ENCODE measurements at places on chromosomes 16 and 17.
A peak's percentile ranks its signal among the peaks of the same experiment; 100 is the strongest.

- DNase-seq = no peak
These were observed 77.9 kb upstream of the LGALS9 start for GRCh38 chr17:27553019-27553511.

GRCh38 chr16:721765-722540 is 1.0 kb downstream of the ANTKMT start:
- no peak for DNase-seq

DNA sequence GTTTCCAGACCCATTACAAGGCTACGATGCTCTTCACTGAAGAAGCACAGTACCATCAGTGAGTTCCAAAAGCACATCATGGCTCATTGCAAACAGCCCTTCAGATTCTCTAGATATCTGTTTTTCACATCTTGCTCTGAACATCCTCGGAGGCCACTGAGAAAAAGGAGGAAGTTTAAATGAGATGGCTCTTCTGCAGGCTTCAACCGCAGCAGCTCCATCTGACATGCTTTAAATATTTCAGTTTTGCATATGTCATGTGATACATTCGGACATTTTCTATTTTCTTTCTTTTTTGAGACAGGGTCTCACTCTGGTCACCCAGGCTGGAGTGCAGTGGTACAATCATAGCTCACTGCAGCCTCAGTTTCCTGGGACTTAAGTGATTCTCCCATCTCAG is 396.8 kb downstream of the NPIPA8 start:
- no peak for DNase-seq

- no peak for DNase-seq
These were observed 149.0 kb upstream of the GOT2 start for GRCh38 chr16:58883131-58883530.

- no peak for DNase-seq
These were observed 1.1 kb upstream of the KIFC3 start for GRCh38 chr16:57803134-57803990.

DNA sequence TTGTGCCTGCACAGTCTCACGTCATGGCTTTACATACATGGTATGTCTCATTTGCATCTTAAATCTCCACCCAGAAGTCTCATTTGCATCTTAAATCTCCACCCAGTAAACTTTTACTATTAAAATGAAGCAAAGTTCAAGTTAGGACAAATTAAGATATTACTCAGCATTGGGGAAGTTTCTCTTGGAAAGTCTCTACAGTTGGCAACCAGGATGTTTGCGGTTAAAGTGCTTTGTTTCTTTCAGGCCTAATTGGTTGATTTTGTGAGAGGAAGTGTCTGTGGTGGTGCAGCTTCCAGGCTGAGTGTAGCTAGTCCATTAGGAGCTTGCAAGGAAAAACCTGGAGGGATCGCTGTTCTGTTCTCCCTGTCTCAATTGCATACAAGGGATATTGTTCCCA is 1373.3 kb upstream of the GOT2 start:
- no peak for DNase-seq

DNA sequence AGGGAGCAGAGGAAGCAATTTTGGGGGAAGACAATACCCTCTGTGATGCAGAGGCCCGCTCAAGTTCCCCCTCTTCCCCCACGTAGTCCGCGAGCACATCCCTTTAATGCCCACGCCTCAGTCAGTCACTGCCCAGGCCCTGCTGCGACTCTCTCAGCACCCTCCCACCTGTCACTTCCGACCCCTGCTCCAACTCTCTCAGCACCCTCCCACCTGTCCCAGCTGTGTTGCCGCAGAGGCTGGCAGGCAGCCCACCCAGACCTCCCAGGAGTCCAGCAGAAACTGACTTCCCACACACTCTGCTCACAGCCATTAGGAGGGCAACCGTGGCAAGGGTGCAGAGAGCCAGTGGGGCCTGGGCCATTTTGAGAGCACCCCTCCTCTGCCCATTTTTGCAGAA is 92.7 kb downstream of the WSCD1 start:
- no peak for DNase-seq

DNA sequence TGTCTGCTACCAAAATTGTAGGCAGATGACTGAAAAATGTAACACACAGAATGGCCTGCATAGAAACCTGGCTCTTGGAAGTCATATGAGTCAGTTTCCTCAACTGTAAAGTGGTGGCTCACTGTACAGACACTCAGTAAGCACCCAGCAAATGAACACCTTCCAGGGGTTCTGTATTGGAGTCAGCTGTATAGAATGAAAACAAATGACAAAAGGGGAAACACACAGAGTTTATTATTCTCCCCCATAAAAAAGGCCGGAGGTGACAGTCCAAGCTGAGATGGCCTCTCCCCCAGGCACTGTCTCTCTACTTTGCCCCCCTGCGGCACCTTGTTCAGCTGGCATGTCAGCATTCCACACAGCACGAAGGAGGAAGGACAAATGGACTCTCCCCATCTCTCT is 6.2 kb upstream of the MEOX1 start:
- DNase-seq = no peak

- no peak for DNase-seq
These were observed 273.0 kb upstream of the IRX5 start for GRCh38 chr16:54657709-54658102.

DNA sequence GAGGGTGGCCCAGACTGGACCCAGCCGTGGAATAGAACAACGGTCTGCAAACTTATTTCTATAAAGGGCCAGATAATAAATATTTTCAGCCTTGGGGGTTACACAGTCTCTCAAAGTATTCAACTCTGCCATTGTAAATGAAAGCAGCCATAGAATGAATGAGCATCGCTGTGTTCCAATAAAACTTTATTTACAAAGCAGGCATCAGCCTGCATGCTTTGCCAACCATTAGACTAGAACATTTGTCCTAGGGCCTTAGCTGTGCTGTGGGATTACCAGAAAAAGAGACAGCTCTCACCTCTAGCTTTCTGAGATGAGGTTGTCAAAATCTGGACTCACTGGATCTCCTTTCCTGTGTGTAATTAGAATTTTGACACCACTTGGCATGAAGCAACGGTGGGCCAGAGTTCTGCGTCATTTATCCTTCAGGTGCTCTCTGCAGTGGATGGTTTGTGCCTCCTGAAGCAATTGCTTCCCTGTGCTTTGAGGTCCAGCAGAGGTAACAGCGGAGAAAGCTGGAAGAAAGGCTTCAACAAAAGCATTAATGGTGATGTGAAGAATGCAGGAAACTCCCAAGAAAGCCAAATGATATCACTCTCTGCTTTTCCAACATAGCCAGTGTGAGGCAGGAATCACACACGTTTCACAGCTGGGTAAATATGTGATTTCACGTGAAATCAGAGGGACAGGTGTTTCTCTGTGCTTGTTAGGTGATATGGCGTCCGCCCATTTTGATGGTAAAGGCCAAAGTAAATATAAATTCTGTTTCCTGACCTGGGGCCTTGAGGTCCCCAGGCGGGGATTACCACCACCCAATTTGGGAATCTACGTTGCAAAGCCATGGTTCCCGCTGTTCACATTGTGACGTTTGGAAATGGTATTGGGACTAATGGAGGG is 148.4 kb downstream of the PITPNC1 start:
- DNase-seq = peak; percentile 84

- no peak for DNase-seq
These were observed 87.5 kb downstream of the AMFR start for GRCh38 chr16:56337858-56338325.

- DNase-seq = no peak
These were observed 290.4 kb downstream of the TOX3 start for GRCh38 chr16:52256310-52257078.

DNA sequence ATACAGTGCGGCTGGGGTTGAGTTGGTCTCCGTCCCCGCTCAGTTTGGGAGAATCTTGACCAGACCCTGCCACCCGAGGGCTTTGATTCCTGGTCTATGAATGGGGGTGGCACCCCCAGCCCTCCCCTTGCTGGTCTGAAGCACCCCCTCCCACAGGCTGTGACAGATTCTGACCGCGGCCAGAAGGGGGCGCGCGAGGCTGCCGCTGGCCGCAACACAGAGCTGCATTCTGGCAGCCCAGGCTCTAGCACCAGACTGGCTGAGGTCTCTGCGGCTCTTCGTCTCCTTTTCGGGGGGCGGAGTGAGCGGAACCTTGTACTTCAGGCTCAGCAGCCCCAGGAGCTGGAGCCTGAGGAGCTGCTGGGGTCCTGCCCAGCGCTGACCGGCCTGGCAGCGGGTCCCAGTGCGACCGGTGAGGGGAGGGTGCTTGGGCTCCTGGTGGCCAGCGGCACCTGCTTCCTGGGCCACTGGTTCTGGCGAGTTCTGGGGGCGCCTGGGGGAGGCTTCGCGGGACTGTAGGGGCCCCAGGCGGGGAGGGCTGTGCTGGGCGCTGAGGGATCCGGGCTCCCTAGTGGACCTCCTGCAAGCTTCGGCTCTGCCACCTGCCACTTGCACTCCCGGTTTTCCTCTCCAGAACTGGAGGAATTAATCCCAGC is 1011.6 kb downstream of the KCNJ18 start:
- no peak for DNase-seq

DNA sequence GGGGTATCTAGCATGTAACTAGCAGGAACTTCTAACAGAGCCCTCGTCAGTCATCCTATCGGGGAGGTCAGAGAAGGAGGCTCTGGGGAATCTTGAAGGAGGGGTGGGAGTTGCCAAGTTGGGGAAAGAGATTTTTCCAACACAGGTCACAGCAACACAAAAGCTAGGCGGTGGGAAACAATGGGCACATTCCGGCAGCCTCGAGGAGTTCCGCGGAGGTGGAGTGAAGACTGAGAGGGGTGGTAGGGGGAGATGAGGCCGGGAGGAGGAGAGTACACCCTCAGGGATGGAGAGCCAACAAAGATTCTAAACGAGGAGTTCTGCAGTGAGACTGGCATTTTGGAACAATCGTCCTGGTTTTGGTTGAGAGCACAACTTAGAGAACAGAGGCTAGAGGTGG is 13.5 kb upstream of the CALB2 start:
- no peak for DNase-seq

- no peak for DNase-seq
These were observed 3.3 kb upstream of the FBXL20 start for GRCh38 chr17:39404542-39405378.

DNA sequence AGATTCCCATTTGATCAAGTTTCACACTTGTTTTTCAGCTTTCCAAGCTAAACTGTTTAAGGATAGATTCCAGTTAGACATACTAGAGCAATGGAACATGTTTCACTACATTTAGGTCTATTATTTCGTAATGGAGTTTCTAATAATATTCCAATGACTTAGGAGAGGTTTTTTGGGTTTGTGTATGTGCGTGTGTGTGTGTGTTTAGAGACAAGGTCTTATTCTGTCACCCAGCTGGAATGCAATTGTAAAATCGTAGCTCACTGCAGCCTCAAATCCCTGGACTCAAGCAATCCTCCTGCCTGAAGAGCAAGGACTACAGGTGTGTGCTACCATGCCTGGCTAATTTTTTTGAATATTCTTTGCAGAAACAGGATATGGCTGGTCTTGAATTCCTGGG is 426.3 kb downstream of the ZFHX3 start:
- no peak for DNase-seq

DNA sequence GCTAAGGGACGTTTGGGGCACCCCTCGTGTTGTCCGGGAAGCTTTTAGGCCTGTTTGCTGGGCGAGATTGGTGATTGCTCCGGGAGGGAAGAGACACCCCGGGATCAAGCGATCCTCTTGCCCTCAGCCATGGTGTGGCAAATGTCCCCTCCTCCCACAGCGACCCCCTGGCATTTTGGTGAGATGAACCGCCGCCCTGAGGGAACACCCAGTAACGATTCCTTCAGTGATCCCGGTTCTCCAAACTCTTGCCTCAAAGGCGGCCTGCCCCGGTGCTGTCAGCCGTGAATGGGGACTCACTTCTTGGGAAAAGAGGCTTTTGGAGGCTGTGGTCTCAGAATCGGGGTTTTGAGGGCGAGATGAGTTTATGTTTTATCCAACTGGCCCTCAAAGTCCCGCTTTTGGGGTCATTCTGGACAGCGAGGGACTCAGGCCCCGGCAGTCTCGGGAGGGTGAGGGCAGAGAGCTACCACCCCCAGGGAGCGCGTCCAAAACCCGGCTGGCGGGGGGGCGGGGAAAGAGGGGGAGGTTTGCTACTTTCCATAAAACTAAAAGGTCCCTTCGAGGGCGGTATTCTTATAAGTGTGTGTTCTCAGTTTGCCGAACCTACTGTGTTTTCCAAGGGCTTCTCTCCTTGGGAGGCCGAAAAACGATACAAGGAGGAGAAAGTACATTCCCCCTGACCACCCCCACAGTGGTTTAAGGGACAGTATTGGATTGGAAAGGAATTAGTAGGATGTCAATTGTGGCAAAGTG is 232.7 kb downstream of the MRTFB start:
- DNase-seq = no peak

- no peak for DNase-seq
These were observed 303.8 kb downstream of the SEC14L1 start for GRCh38 chr17:77444628-77444983.

DNA sequence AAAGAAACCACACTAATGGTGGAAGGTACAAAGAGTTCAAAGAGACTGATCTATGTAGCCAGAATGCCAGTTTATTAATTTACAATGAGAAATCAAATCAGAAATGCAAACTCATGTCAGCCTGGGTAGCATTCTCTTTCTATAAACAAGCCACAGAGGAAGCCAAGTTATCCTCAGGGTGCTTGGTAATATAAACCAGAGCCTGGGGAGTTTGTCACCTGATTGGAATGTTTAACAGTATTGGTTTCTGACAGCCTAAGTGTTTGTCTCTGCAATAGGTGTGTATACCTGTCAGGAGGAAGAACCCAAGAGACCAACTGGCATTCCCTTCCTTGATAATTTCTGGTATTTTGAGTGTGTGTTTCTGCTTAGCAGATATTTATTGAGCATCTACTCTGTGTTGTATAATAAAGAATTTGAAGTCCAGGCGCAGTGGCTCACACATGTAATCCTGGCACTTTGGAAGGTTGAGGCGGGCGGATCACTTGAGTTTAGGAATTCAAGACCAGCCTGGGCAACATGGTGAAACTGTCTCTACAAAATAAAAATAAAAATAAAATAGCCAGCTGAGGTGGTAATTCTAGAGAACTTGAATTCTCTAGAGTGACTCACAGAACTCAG is 3.1 kb upstream of the C17orf58 start:
- DNase-seq = no peak

GRCh38 chr17:2853283-2854142 is 57.3 kb downstream of the RAP1GAP2 start:
- peak; percentile 57 for DNase-seq

DNA sequence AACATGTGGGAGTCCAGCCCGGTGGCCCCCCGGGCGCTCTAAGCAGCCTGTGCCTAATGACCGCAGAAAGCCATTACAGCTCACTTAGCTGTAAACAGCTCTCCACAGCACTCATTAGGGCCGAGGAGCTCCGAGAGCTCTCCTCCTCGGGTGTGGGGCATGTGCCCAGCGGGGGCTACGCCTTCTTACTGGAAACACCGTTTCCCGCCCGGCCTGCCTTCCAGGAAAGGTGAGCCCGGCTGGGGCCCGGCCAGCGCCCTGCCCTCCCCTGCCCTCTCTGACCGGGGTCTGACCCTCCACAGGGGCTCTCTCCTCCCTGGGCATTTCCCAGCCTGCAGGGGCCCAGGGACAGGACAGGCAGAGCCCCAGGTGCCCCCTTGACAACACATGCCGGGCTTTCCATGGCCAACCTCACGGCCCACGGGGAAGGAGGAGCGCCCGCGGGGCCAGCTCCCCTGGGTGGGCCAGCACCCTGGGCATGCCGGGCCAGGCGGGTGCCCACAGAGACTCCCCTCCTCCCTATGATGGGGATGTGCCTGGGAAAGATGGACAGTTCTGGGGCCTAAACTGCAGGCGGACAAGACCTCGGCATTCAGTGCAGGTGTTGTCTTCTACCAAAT is 72.6 kb downstream of the SDK2 start:
- no peak for DNase-seq

GRCh38 chr17:28944862-28945741 is 6.2 kb downstream of the PHF12 start:
- DNase-seq = no peak

Measured in NCI-H146 (cell line).